ENCODE measurements at places on chromosomes 4 and X.

DNA sequence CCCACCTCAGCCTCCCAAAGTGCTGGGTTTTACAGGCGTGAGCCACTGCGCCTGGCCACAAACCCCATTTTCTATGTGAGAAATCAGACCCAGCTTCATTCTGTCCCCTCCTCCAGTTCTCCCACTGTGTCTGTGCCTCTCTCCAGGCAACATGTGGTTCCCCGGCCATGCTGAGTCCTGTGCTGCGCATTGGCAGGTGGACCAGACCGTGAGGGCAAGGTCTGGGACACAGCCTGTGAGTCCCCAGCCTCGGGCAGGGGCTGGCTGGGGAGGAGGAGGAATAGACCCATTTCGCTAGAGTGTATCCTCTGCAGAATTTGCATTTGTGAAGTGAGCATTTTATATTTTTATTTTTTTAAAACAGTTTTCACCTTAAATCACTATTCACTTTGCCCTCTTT, 21.5 kb upstream of the CLDN24 start:
- no peak for DNase-seq

- peak; percentile 38 for DNase-seq
Observed at GRCh38 chr4:8320386-8320750, 50.8 kb downstream of the HTRA3 start.

DNA sequence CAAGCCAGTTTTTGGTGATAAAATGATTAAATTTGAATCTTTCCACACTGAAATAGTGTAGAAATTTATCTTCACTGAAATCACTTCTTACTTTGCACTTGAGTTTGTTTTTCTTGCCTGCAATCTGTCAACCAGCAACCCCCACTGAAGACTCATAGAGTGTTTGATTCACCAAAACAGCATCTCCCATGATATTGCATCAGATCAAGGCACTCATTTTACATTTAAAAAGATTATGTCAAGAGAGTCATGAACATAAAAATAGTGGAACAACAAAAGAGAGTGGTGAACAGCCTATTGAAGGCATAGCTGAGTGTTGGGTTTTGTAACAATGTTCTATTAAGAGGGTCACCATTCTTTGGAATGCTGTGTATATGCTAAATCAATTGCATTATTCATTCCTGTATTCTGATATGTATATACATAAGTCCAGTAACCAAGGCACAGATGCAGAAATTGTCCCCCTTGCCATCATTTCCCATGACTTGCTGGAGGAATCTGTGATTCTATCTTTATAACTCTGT, 1934.9 kb downstream of the ARAP2 start:
- DNase-seq = no peak

GRCh38 chr4:211033-211511, 86.8 kb downstream of the ZNF718 start:
- no peak for DNase-seq
